Fibroblast of skin of right quadriceps (primary cell): ENCODE measurements at places on chromosomes 3 and 15.

- DNase-seq: peak; percentile 94
Observed at GRCh38 chr15:64430000-64430735, 30.2 kb upstream of the ZNF609 start.

- DNase-seq: peak; percentile 77
Observed at GRCh38 chr3:190012314-190012782, 108.3 kb downstream of the P3H2 start.

- DNase-seq: peak; percentile 7
Observed at GRCh38 chr15:31328428-31328968, 1.9 kb downstream of the KLF13 start.

DNA sequence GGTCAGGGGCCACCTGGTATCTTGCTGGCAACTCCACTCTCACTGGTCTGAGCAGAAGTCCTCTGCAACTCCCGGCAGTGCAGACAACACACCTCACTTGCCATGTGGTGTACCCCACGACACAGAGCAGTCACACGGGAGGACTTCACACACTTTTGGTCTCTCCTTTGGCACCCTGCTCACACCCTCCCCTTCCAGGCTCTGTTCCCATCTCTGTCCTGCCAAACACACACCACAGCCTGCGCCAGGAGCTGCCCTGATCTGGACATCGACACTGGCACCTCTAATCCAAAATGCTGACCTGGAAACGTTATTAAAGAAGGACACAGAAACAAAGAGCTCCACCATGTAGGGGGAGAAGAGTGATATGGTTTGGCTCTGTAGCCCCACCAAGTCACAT is 57.2 kb downstream of the SLC41A3 start:
- DNase-seq: no peak

GRCh38 chr3:178676942-178677790 is 140.9 kb downstream of the KCNMB2 start:
- DNase-seq: no peak
